GM23338 (cell line): ENCODE measurements at places on chromosomes 3 and 15. TPM values are rescaled to one million over a fixed set of nuclear protein-coding genes. Genes with fewer than 3 reads are reported as not detected.

GRCh38 chr3:15405448-15406050 lies 21.8 kb downstream of the METTL6 start:
- no peak overlapping the region for H3K4me3 ChIP-seq
- no peaks in the 10 kb centered on the region for H3K4me1 ChIP-seq
- H3K27me3 ChIP-seq = no peaks in the 10 kb centered on the region
- no peak overlapping the region for H3K27ac ChIP-seq
- H3K36me3 ChIP-seq = no peaks in the 10 kb centered on the region
- peak; percentile 80 for DNase-seq

- H3K4me1 ChIP-seq = no peaks in the 10 kb centered on the region
- H3K36me3 ChIP-seq = no peaks in the 10 kb centered on the region
- no peak for DNase-seq
- no peak overlapping the region for H3K4me3 ChIP-seq
- no peak overlapping the region for H3K27ac ChIP-seq
- H3K27me3 ChIP-seq = no peaks in the 10 kb centered on the region
Observed at GRCh38 chr3:178736300-178736699, 200.1 kb downstream of the KCNMB2 start.

DNA sequence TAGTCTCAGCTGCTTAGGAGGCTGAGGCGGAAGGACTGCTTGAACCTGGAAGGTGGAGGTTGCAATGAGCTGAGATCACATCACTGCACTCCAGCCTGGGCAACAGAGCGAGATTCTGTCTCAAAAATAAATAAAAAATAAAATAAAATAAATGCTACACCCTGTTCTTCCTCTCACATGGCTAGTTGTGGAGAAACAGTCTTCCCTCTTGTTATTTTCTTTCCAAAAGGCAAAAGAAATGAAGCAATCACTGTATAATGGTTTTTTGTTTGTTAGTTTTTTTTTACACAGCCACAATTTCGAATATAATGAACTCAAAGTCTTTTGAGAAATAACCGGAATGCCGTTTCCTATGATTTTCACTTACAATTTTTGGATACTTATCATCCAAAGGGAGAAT lies 4.9 kb upstream of the FRMD4B start:
- DNase-seq = no peak
- H3K4me3 ChIP-seq = no peak overlapping the region
- peaks cover 32% of the 10 kb centered on the region for H3K4me1 ChIP-seq
- H3K27me3 ChIP-seq = peaks cover 17% of the 10 kb centered on the region

DNA sequence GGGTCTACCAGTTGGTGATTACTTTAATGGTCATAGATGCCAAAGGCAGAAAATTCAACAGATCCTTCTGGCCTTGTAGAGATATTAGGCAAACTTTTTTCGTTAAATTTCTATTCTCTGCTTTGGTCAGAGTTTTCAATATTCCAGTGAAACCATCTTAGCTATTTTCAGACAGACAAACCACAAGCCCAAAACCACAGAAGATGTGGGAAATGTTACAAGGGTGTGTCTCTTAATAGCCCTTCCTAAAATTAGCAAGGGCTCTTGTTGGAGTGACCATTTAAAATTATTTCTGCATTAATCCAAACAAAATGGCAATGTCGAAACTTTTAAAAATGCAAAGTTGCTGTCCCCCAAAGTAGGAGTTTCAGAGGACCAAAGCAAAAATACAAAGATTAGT lies 102.8 kb downstream of the ARRDC4 start:
- H3K36me3 ChIP-seq = no peaks in the 10 kb centered on the region; the same call in 1 of the 2 replicates
- H3K27ac ChIP-seq = no peak overlapping the region
- H3K4me3 ChIP-seq = no peak overlapping the region
- H3K27me3 ChIP-seq = no peaks in the 10 kb centered on the region

- H3K27ac ChIP-seq = no peak overlapping the region
- DNase-seq = no peak
- H3K36me3 ChIP-seq = no peaks in the 10 kb centered on the region
- H3K27me3 ChIP-seq = no peaks in the 10 kb centered on the region
Observed at GRCh38 chr3:196741249-196741889, 1.7 kb downstream of the PAK2 start.

GRCh38 chr3:107452436-107452835 lies 70.3 kb upstream of the BBX start:
- no peaks in the 10 kb centered on the region for H3K4me1 ChIP-seq
- DNase-seq = no peak
- H3K27me3 ChIP-seq = no peaks in the 10 kb centered on the region
- no peak overlapping the region for H3K27ac ChIP-seq
- no peak overlapping the region for H3K4me3 ChIP-seq
- H3K36me3 ChIP-seq = no peaks in the 10 kb centered on the region

DNA sequence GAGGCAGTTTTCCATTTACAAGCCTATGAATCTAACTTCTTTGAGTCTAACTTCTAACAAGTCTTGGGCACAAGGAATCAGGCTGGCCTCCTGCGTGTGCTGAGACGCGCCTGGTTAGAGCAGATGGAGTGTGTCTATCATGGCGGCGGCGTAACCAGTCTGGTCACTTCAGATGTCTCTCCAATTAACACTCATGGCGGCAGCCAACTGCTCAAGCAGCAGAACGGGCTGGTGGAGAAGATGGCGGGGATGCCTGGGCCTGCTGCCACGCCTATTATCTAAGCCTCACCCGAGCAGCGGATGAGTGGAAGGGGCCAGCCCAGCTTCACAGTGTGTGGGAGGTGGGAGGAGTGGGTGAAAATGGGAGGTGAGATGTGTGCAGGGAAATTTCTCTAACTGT lies 246.4 kb upstream of the TPRG1 start:
- H3K4me1 ChIP-seq = no peaks in the 10 kb centered on the region
- DNase-seq = no peak
- H3K27me3 ChIP-seq = no peaks in the 10 kb centered on the region
- H3K4me3 ChIP-seq = no peak overlapping the region
- H3K36me3 ChIP-seq = no peaks in the 10 kb centered on the region

GRCh38 chr3:74413547-74414241 lies 200.8 kb downstream of the CNTN3 start:
- no peak overlapping the region for H3K4me3 ChIP-seq
- no peaks in the 10 kb centered on the region for H3K36me3 ChIP-seq
- DNase-seq = no peak
- no peak overlapping the region for H3K27ac ChIP-seq
- H3K27me3 ChIP-seq = no peaks in the 10 kb centered on the region

- no peaks in the 10 kb centered on the region for H3K27me3 ChIP-seq
- H3K27ac ChIP-seq = no peak overlapping the region
- peaks cover 27% of the 10 kb centered on the region for H3K4me1 ChIP-seq
Observed at GRCh38 chr15:60328852-60329443, 68.8 kb downstream of the ANXA2 start.

GRCh38 chr3:25662736-25663320 lies 1.9 kb downstream of the TOP2B start:
- H3K36me3 ChIP-seq = no peaks in the 10 kb centered on the region
- peaks cover 30% of the 10 kb centered on the region for H3K4me1 ChIP-seq
- no peak for DNase-seq
- peak overlapping the region; percentile 68 for H3K4me3 ChIP-seq
- no peaks in the 10 kb centered on the region for H3K27me3 ChIP-seq

GRCh38 chr15:61640756-61641155 lies 411.7 kb upstream of the RORA start:
- peaks cover 25% of the 10 kb centered on the region for H3K4me1 ChIP-seq
- H3K36me3 ChIP-seq = no peaks in the 10 kb centered on the region
- no peak overlapping the region for H3K27ac ChIP-seq
- H3K27me3 ChIP-seq = peaks cover 8% of the 10 kb centered on the region; the same call in 1 of the 2 replicates
- DNase-seq = peak; percentile 21
- H3K4me3 ChIP-seq = no peak overlapping the region

- H3K36me3 ChIP-seq = no peaks in the 10 kb centered on the region
- H3K27ac ChIP-seq = no peak overlapping the region
- H3K4me3 ChIP-seq = no peak overlapping the region
- H3K4me1 ChIP-seq = peaks cover 38% of the 10 kb centered on the region
- no peak for DNase-seq
Observed at GRCh38 chr3:45317710-45318109, 70.7 kb upstream of the LARS2 start.

- no peak overlapping the region for H3K4me3 ChIP-seq
- H3K36me3 ChIP-seq = no peaks in the 10 kb centered on the region
- peaks cover 27% of the 10 kb centered on the region for H3K4me1 ChIP-seq
- H3K27me3 ChIP-seq = no peaks in the 10 kb centered on the region
- H3K27ac ChIP-seq = no peak overlapping the region
- no peak for DNase-seq
Observed at GRCh38 chr15:85404918-85405866, 24.8 kb downstream of the AKAP13 start.

GRCh38 chr3:159886050-159886449 lies 102.6 kb upstream of the IL12A start:
- H3K27ac ChIP-seq = no peak overlapping the region
- H3K4me3 ChIP-seq = no peak overlapping the region
- DNase-seq = no peak
- H3K27me3 ChIP-seq = no peaks in the 10 kb centered on the region

- no peaks in the 10 kb centered on the region for H3K27me3 ChIP-seq
- H3K27ac ChIP-seq = no peak overlapping the region
- DNase-seq = no peak
- H3K4me1 ChIP-seq = peaks cover 7% of the 10 kb centered on the region; the same call in 1 of the 2 replicates
Observed at GRCh38 chr15:49339656-49340055, 83.4 kb upstream of the FGF7 start.

DNA sequence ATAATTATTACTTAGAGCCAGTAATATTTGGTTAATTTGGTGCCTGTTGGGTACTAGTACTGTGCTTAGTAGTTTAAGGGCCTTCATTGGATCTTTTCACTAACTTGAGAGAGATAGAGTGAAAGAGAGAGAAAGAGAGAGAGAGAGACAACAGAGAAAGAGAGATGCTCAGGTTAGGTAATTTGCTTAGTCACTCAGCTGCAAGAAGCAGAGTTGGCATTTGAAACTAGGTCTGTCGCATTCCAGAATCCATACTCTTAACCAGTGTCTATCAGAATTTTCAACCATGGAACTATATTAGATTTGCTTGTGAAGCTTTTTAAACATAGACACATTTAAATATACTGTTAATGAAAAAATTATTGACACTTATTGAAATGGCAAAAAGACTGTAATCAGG lies 31.1 kb upstream of the NUDT16 start:
- no peak overlapping the region for H3K4me3 ChIP-seq
- H3K4me1 ChIP-seq = peaks cover 19% of the 10 kb centered on the region
- no peak overlapping the region for H3K27ac ChIP-seq
- H3K36me3 ChIP-seq = no peaks in the 10 kb centered on the region

GRCh38 chr3:177906578-177907229 lies 629.5 kb upstream of the KCNMB2 start:
- no peak for DNase-seq
- no peaks in the 10 kb centered on the region for H3K27me3 ChIP-seq
- no peak overlapping the region for H3K4me3 ChIP-seq
- no peaks in the 10 kb centered on the region for H3K36me3 ChIP-seq
- no peak overlapping the region for H3K27ac ChIP-seq

DNA sequence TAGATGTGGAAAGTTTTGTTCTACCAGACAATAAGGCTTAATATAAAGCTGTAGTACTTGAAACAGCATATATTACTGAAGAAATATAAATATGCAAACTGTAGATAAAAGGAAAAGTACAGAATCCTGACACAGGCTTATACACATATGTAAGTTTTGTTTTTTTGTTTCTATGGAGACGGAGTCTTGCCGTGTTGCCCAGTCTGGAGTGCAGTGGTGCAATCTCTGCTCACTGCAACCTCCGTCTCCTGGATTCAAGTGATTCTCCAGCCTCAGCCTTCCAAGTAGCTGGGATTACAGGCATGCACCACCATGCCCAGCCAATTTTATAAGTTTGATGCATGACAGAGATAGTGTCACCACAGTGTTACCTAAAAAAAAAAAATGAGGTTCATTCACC lies 29.1 kb upstream of the ZNF445 start:
- no peak overlapping the region for H3K27ac ChIP-seq
- H3K27me3 ChIP-seq = no peaks in the 10 kb centered on the region
- H3K4me3 ChIP-seq = no peak overlapping the region
- no peaks in the 10 kb centered on the region for H3K36me3 ChIP-seq
- DNase-seq = no peak
- H3K4me1 ChIP-seq = peaks cover 20% of the 10 kb centered on the region; the same call in 1 of the 2 replicates

GRCh38 chr15:41870689-41871081 lies 23.2 kb downstream of the SPTBN5 start:
- H3K4me1 ChIP-seq = no peaks in the 10 kb centered on the region
- H3K27ac ChIP-seq = no peak overlapping the region
- H3K27me3 ChIP-seq = no peaks in the 10 kb centered on the region
- no peak for DNase-seq

GRCh38 chr15:41772720-41773331 lies 1.5 kb upstream of the MAPKBP1 start:
- H3K27me3 ChIP-seq = no peaks in the 10 kb centered on the region
- no peaks in the 10 kb centered on the region for H3K36me3 ChIP-seq
- H3K27ac ChIP-seq = peak overlapping the region; percentile 95
- H3K4me1 ChIP-seq = peaks cover 27% of the 10 kb centered on the region

DNA sequence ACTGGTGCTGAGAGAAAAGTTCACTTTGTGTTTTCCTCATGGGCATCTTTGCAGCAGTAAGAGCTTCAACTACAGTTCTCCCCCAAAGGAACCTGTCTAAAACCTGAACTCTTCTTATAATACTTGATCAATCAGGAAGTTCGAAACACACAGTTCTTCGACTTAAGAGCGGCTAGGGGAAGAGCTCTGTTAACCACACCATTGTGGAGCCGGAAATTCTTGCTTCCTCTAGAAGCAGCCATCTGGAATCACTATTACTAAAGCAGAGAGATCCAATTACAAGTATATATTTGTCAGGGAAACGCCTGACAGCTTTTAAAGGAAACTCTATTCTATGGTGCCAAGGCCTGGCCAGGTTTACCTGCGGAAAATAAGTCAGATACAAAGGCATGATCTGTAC lies 337.3 kb upstream of the CBLB start:
- no peaks in the 10 kb centered on the region for H3K27me3 ChIP-seq
- H3K27ac ChIP-seq = no peak overlapping the region
- H3K36me3 ChIP-seq = no peaks in the 10 kb centered on the region; the same call in 1 of the 2 replicates

DNA sequence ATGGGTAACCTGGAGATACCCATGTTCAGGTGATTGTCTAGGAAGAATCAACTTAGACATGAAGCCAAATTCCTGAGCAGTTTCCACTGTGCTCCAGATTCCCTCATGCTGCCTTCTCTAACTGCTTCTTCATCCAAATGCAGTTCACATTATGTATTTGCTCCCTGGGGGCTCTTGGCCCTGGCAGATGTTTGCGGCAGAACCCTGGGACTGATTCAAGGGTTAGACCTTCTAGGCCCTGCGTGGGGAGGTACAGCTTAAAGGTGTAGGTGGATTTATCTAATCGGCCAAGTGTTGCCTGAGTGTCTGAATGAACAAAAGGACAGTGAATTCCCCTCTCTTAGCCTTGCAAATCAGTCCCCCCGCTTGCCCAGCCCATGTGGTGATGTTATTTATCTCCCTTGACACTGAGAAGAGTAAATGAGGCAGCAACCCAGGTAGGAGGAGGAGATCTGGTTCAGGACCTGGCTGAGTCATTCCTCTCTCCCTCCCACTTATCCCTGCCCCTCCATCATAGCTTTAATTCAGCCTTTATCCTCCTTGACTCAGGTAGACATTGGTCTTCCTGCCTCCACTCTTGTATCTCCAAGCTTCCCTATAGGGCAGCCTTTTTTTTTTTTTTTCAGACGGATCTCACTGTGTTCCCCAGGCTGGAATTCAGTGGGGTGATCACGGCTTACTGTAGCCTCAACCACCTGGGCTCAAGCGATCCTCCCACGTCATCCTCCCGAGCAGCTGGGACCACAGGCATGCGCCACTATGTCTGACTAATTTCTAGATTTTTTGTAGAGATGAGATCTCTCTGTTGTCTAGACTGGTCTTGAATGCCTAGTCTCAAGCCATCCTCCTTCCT lies 54.8 kb downstream of the MAGEF1 start:
- H3K4me3 ChIP-seq = no peak overlapping the region
- no peak overlapping the region for H3K27ac ChIP-seq
- no peaks in the 10 kb centered on the region for H3K27me3 ChIP-seq
- no peaks in the 10 kb centered on the region for H3K36me3 ChIP-seq

The ULK4 gene
- 14.3 and 41.4 TPM in 2 replicates for total RNA-seq

The C3orf22 gene
- total RNA-seq = not detected in 2 replicates

The RTP3 gene
- total RNA-seq = 0.97 TPM in 1 of 2 replicates, not detected in the other

The CX3CR1 gene
- total RNA-seq = 0.24 TPM in 1 of 2 replicates, not detected in the other

The AADACL2 gene
- total RNA-seq = not detected in 2 replicates

The KIF15 gene
- 21.2 and 26.2 TPM in 2 replicates for total RNA-seq

The SSUH2 gene
- total RNA-seq = 0.82 and 2.3 TPM in 2 replicates

The SGO1 gene
- 31.8 and 33.0 TPM in 2 replicates for total RNA-seq
